Gastrocnemius medialis (tissue), 4 donors: ENCODE measurements at places on chromosomes 3 and 15.

GRCh38 chr3:58018892-58019742, 10.9 kb downstream of the FLNB start:
- DNase-seq: no peak

DNA sequence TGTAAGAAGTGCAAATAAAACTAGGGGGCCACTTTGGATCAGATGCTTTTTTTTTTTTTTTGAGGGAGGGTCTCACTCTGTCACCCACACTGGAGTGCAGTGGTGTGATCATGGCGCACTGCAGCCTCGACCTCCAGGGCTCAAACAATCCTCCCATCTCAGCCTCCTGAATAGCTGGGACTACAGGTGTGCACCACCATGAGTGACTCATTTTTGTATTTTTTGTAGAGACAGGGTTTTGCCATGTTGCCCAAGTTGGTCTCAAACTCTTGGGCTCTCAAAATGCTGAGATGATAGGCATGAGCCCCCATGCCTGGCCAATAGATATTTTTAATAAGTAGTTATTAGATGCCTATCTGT, 20.8 kb downstream of the CCR1 start:
- no peak for DNase-seq

DNA sequence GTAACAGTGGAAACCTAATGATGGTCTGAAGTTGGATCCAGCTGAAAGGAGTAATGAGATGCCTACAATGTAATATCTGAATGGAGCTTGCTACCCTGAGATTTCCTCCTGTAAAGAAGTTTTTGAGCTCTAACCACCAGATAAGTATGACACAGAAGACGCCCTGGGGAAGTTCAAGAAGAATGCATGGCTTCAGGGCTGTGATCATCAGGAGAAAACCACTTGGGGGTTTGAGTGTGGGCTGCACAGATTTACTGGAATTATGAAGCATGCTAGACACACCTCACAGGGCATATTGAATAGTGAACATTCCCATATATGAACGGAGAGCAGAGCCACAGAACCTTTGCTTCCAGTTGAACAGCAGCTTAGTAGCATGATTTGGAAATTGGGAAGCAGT, 10.6 kb upstream of the CCDC80 start:
- no peak for DNase-seq

DNA sequence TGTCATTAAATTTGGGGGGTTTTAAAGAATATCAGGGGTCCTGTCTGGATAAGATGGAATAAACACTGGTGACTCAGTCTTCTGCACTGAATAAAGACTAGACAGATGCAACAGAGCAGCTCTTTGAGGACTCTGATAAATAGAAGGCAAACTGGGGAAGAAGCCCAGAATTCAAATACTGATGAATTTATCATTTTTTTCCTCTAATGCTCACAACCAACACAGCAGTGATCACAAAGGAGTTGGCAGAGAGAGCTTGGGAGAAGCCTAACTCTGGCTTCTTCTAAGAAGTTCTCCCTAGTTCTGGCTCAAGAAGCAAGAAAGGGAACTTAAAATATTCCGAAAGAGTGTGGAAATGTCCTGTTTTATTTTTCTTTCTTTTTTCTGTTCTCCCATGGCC, 597.8 kb downstream of the FGF12 start:
- no peak for DNase-seq

DNA sequence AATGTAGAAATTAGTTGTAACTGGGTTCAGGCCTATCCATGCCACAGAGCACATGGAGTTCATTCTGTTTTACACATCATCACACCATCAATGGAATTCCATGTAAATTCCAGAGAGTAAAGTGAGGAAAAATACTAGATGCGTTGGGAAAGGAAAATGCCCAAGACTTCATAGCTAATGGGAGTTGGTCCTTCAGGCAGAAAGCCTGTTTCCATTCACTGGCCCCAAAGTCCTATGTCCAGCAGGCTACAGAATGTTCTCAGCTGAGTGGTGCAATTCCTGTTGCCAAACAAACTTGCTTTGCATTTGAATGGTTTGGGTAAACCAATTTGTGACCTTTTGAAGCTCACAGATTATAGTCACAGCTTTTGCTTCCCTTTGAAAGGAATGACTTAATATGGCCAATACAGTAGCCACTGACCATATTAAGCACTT, 164.6 kb upstream of the PFN2 start:
- no peak for DNase-seq

GRCh38 chr15:81049835-81050234, 49.1 kb downstream of the TLNRD1 start:
- no peak for DNase-seq

- no peak for DNase-seq
Measured at GRCh38 chr15:99502182-99502581, 63.6 kb upstream of the MEF2A start.

DNA sequence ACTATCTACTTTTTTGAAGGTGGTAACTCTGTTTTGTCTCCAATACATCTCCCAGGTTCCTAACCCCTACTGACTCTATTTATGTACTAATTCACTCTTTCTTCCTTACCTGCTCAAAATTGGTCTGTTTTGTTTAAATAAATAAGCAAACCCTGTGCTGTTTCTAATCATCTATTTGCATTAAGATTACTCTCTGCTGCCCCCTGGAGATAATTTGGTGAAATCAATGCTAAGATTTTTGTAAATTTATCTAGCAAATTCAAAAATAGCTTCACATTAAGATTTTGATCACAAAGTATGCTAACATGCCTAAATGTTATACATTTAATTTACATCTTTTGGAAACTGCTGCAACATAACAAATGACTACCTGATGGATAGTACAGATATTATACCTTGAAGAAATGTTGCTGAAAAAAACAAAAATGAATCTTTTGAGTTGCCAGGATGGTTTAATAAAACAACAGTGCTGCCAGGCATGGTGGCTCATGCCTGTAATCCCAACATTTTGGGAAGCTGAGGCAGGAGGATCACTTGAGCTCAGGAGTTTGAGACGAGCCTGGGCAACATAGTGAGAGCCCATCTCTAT, 4.4 kb upstream of the CD200R1 start:
- no peak for DNase-seq

GRCh38 chr3:70857916-70858315, 545.5 kb upstream of the MDFIC2 start:
- DNase-seq: no peak

GRCh38 chr3:49377483-49377882, 19.3 kb upstream of the GPX1 start:
- no peak for DNase-seq

- peak; percentile 49 for DNase-seq
Measured at GRCh38 chr3:64291345-64291744, 66.1 kb upstream of the PRICKLE2 start.

DNA sequence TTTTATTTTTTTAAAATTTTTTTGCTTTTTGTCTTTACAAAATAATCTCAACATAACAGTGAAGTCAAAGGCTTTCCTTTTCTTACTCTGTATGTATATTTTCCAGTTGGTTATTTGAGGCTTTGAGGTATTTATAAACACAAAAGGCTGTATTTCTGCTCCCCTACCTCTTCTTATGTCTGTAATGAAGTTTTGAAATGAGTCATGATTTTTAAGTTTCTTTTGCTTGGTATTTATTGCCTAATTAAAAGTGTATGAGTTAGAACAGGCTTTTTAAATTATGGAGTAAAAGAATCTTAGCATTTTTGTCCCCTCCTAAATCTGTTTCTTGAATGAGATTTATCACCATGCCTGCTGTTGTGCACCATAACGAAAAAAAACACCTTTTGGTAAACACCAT, 66.0 kb downstream of the DCUN1D1 start:
- no peak for DNase-seq

DNA sequence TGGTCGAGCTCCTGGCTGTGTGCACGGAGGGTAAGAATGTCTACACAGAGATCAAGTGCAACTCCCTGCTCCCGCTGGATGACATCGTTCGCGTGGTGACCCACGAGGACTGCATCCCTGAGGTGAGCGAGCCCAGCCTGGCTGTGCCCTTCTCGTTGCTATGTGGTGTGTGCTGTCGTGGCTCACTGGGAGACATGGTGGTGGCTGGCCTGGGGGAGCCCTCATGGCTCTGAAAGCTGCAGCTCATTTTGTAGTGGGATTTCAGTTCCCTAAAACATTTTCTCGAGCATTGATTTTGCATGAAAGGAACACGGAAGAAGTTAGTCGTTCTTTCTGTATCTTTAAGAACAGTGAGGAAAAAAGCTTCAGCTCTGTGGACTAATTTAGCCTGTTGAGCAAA, 200.5 kb downstream of the ITPR1 start:
- DNase-seq: no peak

GRCh38 chr15:40843885-40844695, at the start of gene SPINT1:
TSS of gene SPINT1 (plus strand) at chr15:40844048. CDS start at chr15:40844555, 507 bp downstream.
- no peak for DNase-seq

GRCh38 chr15:78854833-78855372, 17.8 kb upstream of the MORF4L1 start:
- DNase-seq: no peak

- DNase-seq: no peak
Measured at GRCh38 chr3:37635251-37635650, 226.4 kb upstream of the CTDSPL start.

GRCh38 chr3:131038326-131038725, 11.6 kb downstream of the NEK11 start:
- no peak for DNase-seq

DNA sequence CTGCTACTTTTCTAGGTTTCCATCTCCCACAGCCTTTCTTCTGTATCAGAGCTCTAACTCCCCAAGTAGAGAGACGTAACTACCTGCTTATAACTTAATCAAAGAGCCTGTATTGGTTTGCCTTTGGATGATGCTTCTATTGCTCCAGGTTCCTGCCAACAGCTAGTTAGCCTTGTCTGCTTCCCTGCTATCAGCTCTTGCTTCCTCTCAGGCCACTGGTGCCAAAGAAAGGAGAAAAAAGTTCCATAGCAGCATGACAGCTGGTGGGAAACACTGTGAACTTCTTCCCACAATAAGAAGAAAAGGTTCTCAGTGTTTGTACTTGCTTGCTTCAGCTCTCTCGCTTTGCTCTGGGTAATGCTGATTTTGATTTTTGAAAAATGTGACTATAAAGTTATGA, 206.6 kb downstream of the GBE1 start:
- DNase-seq: no peak

DNA sequence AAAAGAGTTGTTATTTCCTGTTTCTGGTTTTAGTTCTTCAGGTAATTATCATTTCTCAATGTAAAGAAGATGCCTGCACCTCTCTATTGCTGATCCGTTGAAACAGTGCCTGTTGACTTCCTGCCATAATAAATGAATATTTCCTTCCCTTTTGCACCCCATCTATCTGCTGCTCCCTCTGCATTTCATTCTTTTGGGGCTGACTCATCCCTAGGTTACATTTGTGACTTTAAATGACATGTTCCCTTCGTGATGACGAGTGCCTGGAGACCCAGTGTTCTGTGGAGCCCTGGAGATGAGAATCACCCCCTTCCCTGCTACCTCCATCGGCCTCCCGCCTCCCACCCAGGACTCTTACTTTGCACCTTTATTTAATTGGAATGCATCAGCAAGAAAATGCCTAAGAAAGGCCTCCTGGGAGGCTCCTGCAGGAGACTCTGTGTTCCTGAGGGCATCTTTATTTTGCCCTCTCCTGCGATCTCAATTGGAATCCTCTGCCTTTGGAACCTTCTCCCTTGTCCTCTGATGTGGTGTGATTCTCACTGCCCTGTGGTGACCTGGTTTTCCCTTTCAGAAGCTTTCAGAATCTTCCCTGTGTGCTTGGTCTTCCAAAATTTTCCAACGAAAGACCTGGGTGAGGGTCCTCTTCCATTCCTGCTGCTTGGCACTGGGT, 13.7 kb downstream of the LRRK1 start:
- DNase-seq: no peak

DNA sequence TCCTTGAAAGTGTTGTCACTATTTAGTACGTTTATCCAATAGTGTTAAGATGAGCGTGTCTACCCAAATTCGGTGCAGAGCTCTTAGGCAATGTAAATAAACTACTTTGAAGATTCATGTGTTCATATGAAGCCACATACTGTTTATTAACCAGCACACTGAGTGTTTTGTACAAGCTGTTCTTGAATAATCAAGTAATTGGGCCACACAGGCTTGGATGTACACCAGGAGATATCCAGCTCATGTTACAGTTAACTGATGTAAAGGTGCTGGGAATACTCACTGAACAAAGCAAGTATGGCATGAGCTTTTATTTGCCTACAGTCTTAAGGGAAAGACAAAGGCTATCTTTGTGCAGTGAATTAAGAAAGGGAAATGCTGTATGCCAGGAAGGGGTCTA, 632 bp upstream of the DHX36 start:
- peak; percentile 75 for DNase-seq

- no peak for DNase-seq
Measured at GRCh38 chr15:42608752-42609488, 33.5 kb downstream of the STARD9 start.

- no peak for DNase-seq
Measured at GRCh38 chr15:98433346-98433745, 215.0 kb upstream of the IGF1R start.

DNA sequence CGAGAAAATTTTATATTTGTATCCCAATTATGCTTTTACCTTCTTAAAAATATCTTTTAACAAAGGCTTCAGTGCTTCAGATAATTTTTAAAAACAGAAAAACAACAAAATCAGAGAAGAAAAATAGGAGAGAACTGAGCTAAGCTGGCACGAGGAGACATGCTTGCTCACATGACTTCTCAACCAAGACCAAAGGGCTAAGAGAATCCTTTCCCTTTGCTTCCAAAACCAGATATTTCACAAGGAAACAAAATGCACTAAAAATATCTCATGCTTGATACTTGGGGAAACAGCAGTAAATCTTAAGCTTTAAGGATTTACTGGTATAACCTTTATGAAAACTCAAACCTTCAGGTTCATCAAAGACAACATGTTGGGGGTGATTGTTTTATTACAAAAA, 58.4 kb downstream of the CAPN7 start:
- no peak for DNase-seq

- DNase-seq: no peak
Measured at GRCh38 chr3:47851888-47852603, 49.1 kb downstream of the DHX30 start.

DNA sequence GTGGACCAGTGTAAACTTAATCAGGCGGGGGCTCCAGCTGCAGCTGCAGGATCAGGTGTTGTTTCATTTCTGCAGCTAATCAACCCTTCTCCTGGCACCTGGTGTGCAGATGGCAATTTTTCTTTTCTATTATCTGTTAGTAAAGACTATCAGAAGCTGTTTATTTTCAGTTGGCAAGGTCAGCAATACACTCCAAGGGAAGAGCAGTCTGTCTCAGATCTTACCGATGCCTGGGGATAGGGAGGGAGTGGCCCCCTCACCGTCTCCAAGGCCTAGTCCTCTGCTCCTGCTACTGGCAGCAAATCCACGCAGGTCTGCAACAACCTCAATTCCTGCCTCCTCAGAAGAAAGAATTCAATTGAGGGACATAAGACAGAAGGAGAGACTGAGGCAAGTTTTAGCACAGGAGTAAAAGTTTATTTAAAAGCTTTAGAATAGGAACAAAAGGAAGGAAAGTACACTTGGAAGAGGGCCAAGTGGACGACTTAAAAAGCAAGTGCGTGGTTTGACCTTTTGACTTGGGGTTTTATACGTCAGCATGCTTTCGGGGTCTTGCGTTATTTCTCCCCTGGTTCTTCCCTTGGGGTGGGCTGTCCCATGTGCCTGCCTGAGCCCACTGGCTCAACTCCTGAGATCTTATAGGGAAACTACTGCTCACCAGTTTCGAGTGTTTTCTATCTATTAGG, 9.2 kb downstream of the CCRL2 start:
- no peak for DNase-seq
